ENCODE measurements at places on chromosomes 11 and 22. TPM values are rescaled to one million over a fixed set of nuclear protein-coding genes. Genes with fewer than 3 reads are reported as not detected.

DNA sequence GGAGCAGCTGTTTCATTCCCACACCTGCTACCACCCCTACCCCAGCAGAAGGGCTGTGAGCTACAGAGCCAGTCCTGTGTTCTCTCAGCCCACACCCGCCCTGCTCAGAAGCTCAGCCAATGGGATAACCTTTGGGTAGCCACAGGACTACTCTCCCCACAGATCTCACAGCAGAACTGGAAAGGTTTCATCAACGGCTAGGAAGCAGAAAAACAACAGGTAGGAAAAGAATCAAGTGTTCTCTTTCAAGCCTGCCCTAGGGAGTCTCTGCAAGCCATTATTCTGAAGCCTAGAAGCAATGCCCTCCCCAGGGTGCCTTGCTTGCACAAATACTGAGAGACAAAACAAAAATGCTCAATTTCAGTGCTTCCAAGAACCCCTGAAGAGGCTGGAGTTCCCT is 77.2 kb downstream of the TMPRSS5 start:
- no peak for DNase-seq
- H3K27ac ChIP-seq = no peak overlapping the region
- no peaks in the 10 kb centered on the region for H3K36me3 ChIP-seq
- H3K4me3 ChIP-seq = no peak overlapping the region
- H3K27me3 ChIP-seq = peaks cover 41% of the 10 kb centered on the region

DNA sequence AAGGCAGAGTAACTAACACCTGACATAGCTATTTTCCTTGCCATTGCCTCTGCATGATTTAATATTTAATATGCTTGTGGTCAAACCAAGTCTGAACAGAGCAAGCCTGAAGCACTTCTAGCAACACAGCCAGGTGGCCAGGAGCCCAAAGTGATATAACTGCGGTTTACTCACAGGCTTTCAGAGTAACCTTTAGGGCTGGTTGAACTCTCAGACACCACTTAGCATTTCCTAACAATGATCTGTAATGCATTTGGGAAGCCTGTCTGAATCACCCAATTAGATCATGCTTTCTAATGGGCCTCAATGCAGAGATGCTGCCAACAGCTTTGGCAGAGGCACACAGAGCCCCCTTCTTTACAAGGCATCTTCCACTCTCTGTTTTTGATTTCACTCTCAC is 96.1 kb downstream of the FDX1 start:
- no peaks in the 10 kb centered on the region for H3K36me3 ChIP-seq
- H3K4me1 ChIP-seq = no peaks in the 10 kb centered on the region
- H3K4me3 ChIP-seq = no peak overlapping the region
- no peaks in the 10 kb centered on the region for H3K27me3 ChIP-seq

The C11orf86 gene
- total RNA-seq = 2.6 TPM

GRCh38 chr11:9905960-9906791 is 242.3 kb downstream of the SWAP70 start:
- peaks cover 4% of the 10 kb centered on the region for H3K36me3 ChIP-seq
- H3K27ac ChIP-seq = peak overlapping the region; percentile 70
- H3K4me1 ChIP-seq = peaks cover 21% of the 10 kb centered on the region
- DNase-seq = no peak

DNA sequence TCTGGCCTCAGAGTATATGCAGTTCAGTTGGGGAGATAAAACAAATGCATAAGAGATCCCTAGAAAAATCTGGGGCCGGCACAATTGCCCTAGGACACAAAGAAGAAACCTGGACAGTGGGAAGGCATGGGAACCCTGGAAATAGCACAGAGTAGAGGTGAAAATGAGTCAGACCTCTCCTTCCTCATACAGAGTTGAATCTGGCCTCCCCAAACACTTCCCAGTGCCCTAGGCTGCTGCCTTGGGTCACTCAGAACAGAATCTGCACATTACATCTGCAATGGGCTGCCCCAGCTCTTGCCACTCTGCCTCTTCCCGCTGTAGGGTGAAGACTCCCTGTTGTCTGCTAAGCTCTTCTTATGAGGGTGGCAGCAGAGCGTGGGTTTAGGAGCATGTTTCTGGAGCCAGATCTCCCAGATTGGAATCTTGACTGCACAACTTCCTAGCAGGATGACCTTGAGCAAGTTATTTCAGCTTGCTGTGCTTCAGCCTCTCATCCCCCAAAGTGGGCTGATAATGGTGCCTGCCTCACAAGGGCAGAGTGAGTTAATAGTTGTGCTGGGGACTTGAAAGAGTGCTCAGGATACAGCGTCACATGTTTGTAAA is 47.1 kb upstream of the NECTIN1 start:
- H3K27ac ChIP-seq = no peak overlapping the region
- H3K27me3 ChIP-seq = peaks cover 30% of the 10 kb centered on the region
- no peak for DNase-seq
- no peaks in the 10 kb centered on the region for H3K4me1 ChIP-seq
- H3K36me3 ChIP-seq = no peaks in the 10 kb centered on the region
- no peak overlapping the region for H3K4me3 ChIP-seq
